ENCODE measurements at places on chromosomes 16 and 17. TPM values are rescaled to one million over a fixed set of nuclear protein-coding genes. Genes with fewer than 3 reads are reported as not detected.
A peak's percentile ranks its signal among the peaks of the same experiment; 100 is the strongest.

KRT33A gene
- total RNA-seq, result not detected

RGS11 gene
- total RNA-seq, result 0.72 TPM

RCVRN gene
- not detected for total RNA-seq

FBXW10B gene
- 0.10 TPM for total RNA-seq

YBX2 gene
- 1.8 TPM for total RNA-seq

CTRB1 gene
- 0.67 TPM for total RNA-seq

PMP22 gene
- total RNA-seq, result 48.3 TPM

CHRNE gene
- 1.0 TPM for total RNA-seq

DNA sequence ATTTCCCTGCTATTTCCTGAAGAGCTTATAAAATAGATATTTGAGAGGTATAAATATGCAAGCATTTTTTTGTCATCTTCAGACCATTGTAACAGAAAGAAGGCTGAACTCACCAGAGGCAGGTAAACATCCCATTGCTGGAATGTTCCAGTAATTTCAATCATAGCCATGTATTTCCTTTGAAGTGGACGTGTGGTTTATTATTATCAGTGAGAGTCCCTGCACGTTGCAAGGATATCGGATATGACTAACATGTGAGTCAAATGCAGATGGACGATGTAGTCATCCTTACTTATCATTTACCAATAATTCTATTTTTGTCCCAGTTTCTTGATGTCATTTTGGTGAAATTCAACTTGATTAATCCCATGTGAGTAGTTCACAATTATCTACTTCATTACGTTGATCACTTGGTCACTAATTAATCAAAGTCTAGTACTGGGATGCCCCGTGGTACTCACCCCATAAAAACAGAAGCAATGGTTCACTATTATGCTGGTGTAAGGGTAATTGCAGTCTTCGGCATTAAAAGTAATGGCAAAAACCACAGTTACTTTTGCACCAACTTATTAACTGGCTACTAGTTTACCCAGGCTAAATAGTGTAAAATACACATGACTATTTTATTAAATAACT is 89.5 kb downstream of the VAT1L start:
- no peak for DNase-seq

GRCh38 chr17:45782889-45783592 is 1.1 kb upstream of the CRHR1 start:
- no peak for DNase-seq

DNA sequence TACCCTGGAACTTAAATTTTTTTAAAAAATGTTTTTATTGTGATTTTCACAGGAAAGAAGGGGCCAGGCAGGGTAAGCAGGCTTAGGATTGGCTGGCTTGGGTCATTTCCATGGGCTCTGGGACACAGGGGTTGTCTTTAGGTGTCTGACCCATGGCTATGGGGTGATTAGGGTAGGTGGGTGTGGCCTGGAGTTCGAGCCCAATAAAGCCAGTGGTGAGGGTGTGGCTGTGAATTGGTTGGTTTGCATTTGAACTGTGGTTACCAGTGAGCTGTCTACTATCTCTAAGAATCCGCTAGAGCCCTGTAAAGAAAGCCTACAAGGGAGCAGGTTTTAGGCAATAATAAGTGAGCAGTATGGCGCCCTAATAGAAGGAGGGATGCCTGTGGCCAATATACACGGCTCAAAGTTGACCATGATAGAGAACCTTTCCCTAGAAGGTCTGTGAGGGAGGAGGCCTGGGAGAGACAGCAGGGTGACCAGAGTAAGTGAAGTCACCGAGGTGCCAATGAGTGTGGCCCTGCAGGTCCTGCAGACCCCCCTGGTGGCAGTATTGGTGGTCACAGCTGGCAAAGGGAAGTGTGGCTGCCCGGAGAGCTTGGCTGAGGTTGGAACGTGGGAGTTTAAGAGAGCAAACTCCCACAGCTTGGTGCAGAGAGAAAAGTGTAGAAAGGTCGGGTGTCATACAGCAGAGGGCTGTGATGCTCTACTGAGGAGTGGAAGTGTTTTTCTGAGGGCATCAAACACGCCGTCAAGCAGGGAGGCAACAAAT is 454.0 kb downstream of the WWOX start:
- DNase-seq, result no peak

- no peak for DNase-seq
These were observed 44.0 kb downstream of the ZNF276 start for GRCh38 chr16:89765292-89765830.

DNA sequence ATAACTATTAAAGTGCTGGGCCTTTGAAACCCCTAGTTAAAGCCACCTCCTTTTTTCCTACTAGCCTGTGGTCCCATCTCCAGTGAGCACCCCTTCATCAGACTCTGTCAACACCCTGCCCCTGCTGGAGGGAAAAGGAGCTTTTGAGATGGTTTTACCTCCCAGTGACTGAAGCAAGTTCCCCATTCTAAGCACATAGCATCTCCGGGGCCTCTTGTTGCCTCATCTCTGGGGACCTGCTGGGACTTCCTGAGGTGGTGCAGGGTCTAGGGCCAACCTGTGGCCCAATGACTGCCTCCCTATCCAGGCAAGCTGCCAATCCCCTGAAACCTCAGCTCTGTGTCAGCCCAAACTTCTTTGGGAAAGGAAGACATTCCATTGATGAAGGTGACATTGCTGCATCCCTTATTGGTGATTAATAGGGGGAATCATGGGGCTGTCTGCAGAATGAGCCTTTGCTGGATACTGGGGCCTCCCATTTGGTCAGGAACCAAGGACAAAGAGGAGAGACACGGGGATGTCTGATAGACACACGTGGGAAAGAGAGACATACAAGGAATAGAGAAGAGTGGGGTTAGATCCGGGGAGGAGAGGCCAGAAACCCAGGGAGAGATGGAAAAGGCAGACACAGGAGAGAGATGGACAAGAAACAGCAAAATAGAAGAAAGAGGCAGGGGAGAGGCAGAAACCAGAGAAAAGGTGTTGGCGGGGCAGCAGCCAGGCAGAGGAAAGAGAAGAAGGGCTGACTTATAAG is 2.4 kb downstream of the C1QL1 start:
- DNase-seq, result no peak

GRCh38 chr16:87407511-87408112 is 15.5 kb downstream of the MAP1LC3B start:
- DNase-seq, result peak; percentile 71

DNA sequence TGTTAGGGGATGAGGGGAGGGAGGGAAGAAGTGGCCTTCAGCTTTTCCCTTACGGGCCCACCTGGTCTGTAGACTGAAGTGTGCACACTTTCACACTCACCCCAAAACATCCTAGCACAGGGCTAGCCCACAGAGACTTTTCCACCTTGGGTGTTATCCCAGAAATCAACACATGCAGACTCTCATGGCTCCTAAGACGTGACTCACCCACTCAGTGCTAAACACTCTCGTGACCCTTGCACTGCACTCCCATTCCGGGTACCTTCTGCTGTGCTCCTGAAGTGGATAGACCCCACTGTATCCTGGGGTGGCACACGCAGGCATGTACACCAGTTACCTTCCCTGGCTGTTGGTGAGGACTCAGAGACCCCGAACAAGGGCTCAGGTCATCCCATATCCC is 23.0 kb upstream of the ABCC3 start:
- no peak for DNase-seq

DNA sequence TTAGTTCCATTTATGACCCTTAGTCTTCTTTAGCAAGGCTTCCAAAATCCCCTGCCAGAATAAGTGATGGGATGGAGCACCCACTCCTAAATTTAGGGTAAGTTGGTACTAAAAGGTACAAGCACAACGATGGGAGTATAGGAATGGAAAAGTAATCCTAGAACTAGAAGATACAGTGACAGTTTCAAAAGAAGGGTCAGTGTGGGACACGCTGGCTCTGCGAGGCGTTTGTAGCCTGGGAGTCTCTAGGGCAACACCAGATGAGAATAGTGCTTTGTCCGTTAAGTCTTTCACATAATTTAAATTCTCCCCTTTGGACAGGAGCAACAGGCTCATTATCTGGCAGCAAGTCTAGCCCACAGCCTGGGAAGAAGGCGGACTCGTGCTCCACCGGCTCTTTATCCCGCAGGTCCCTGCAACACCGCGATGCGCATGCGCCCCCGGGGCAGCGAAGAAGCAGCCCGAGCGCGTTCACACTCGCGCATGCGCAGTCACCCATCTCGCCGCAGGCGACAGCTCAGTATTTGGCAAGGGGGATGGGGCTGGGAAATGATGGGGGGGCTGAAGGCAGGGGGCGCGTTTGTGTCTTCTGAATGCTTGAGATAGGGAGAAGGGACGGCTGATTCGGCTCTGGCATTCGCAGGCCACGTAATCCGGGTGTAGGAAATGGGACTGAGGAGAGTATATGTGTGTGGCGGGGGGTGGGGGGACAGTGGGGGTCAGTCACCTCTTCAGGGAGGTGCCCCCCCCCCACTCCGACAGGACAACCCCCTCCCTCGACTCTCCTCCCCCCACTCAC is 564 bp downstream of the SPOP start:
- DNase-seq, result peak; percentile 96

DNA sequence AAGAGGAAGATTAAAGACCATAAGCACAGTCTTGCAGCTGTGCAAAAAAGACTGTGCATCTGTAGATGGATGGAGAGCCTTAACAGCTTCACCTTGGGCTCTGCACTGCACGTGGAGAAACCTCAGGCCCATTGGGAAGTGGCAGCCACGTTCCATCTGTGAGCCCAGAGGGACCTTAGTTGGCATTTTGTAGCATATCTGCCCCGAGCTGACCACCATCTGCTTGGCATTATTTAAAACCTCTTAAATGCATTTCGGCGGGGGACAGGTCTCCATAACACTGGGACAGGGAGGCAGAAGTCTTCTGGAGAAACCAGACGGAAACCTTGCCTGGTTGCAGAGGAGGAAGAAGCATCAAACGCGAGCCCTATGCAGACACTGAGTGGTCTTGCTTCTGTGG is 345.6 kb downstream of the CPPED1 start:
- no peak for DNase-seq

DNA sequence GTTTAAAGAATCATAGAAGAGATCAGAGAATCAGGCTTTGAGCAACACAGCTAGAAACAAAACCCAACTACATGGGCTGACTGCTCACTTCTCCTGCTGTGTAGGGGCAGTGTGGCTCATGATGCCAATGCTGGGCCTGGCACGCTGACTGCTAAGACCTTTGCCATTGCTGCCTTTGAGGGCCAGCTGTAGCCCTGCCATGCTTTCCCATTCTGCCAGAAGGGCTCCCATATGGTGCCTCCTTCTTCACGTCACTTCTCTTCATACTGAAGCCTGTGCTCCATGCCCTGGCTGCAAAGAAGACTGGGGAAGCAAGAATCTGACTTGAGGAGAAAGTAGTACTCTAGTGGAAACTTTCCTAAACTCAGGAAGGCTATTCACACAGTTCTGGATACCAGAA is 232.9 kb downstream of the UTP18 start:
- no peak for DNase-seq

- no peak for DNase-seq
These were observed 1.1 kb downstream of the SYT17 start for GRCh38 chr16:19169082-19169639.

- DNase-seq, result no peak
These were observed 142.5 kb downstream of the SNX29 start for GRCh38 chr16:12119037-12119436.
